ENCODE measurements at places on chromosomes 1 and 21.

- DNase-seq = peak; percentile 78
Observed at GRCh38 chr1:173122958-173123852, 72.5 kb upstream of the TNFSF18 start.

- DNase-seq = no peak
Observed at GRCh38 chr1:43005460-43006361, 47.0 kb upstream of the SLC2A1 start.

- no peak for DNase-seq
Observed at GRCh38 chr21:15062606-15062965, 2.2 kb downstream of the NRIP1 start.

GRCh38 chr1:164064501-164064900, 494.5 kb upstream of the PBX1 start:
- no peak for DNase-seq

DNA sequence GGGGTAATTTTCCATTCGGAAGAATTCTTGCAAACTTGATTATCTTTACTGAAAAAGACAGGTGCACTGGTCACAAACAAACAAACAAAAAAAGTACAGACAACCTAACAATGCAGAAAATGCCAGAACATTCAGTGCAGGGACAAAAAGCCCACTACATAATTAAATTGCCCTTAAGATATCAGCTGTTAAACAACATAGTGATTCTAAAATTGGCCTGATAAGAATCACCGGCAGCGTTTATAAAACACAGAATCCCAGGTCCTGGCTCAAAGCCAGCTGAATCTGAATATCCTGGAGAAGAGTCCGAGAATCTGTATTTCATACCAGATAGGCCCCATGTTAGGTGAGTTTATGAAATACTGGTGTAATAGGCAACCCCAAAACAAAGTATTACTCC, 6.1 kb downstream of the PLPP3 start:
- no peak for DNase-seq

- no peak for DNase-seq
Observed at GRCh38 chr1:86184426-86184825, 27.9 kb upstream of the COL24A1 start.

GRCh38 chr1:12697397-12697796, 18.5 kb upstream of the AADACL3 start:
- DNase-seq = no peak

DNA sequence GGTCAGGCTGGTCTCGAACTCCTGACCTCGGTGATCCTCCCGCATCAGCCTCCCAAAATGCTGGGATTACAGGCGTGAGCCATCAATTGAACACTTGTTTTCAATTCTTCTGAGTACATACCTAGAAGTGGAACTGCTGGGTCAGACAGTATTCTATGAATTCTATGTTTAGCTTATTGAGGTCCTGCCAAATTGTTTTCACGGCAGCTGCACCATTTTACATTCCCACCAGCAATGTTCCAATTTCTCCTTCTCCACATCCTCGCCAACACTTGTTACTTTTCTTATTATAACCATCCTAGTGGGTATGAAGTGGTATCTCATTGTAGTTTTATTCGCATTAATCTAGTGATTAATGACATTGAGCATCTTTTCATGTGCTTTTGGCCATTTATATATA, 49.9 kb downstream of the PTP4A2 start:
- DNase-seq = no peak

DNA sequence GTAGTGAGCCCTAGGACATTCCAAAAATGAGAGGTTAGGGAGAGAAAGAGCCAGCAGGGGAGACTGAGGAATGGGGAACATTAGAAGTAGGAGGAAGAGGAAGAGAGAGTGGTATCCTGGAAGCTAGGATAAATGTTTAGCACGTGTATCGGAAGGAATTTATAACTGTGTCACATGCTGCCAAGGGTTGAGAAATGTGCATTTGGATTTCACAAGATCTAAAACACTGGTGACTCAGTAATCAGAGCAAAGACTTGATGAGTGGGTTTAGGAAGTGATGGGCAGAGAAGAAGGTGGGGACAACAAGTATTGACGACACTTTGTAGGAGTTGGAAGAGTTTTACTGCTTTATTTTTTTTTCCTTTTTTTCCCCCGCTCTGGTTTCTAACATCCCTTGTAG, 193.9 kb downstream of the FMN2 start:
- no peak for DNase-seq

- DNase-seq = no peak
Observed at GRCh38 chr1:65991694-65992093, 199.0 kb downstream of the PDE4B start.

DNA sequence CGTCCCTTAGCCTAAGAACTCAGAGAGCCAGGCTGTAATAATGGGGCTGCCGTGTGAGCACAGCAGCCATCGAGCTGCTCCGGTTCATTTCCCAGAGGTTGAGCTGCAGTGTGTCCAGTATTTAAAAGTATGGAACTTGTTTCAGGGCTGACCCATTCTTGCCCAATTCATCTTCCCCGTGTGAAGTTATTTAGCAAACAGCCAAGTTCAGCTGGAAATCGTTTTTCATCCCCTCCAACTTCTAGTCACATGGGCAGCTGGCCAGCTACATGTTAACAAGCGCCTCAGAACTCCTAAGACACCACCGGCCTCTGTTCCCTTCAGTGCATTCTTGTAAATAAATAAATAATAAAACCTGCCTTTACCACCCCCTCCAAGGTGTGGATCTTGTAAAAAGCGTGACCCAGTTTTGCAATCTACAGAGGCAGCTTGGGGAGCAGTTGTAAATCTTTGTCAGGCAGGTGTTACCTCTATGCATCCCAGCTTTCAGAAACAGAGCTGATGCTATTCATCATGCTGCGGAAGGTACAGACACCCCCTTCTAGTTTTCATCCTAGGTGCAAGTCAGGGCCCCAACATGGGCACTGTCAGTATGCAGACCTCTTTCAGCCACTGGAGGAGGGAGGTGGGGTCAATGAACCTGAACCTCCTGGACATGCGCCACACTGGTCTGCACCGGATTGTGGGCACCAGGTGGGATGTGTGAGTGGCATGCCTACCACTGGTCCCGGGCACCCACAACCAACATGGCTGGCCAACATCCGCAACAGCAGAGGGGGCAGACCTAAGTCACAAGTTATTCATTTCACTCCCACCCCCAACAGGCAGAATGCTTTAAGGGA, 18.7 kb upstream of the KNCN start:
- no peak for DNase-seq

GRCh38 chr1:207336559-207337467, 15.3 kb downstream of the CD55 start:
- DNase-seq = no peak

GRCh38 chr1:14648896-14649855, 50.7 kb downstream of the KAZN start:
- no peak for DNase-seq

GRCh38 chr1:200720199-200720598, 18.5 kb upstream of the CAMSAP2 start:
- no peak for DNase-seq

GRCh38 chr1:159187647-159188374, 16.4 kb downstream of the CADM3 start:
- DNase-seq = no peak

DNA sequence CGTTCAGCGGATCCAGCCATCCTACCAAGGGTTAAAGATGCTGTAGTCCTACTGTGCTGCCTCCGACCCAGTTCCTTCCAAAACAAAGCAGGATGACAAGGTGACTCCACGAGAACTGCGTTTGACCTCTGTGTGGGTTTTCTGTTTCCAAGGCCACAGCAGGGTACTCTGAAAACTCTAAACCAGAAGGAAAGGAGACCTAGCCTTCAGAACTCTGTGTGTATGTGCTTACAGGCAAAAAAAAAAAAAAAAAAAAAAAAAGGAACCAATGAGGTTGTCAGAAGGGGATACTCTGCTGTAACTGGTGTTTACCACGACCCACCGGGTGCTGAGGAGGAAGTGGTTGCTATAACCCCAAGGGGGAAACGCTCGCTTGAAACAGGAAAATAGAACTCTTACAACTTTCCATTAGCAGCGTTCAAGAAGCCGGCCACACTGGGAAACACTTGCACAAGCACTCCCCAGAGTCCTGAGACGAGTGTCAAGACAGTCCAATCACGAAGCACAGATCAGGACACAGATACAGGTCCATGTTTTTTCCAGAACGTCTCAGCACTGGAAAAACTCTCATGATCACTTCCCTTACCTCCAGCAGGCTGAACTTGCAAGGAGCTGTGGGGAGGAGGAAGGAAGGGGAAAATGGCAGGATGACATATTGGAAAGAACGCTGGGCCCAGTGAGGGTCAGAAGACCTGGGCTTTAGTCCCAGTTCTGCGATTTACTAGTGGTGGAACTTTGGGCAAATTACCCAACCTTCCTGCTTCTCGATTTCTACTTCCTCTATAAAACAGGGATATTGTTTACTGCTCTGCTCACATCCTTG, 64.0 kb downstream of the ITPKB start:
- no peak for DNase-seq

DNA sequence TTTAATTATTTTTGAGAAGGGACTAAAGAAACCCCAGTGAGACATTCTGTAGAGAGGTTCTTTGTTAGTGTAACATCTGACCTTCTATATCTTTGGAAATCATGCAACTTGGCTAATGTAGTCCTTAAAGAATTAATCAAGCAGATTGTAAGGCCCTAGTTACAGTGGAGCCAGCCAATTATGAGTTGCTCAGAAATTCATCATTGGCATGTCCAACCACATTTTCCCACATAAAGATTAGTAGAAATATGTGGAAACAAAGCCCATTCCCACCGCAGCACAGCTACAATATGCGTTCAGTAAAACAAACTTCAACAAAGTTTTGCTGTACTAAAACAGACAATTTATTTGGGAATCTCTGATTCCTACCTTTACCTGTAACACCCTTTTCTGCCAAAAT, 27.8 kb downstream of the WNT2B start:
- no peak for DNase-seq

- DNase-seq = no peak
Observed at GRCh38 chr1:27360159-27361043, 6.4 kb downstream of the MAP3K6 start.

DNA sequence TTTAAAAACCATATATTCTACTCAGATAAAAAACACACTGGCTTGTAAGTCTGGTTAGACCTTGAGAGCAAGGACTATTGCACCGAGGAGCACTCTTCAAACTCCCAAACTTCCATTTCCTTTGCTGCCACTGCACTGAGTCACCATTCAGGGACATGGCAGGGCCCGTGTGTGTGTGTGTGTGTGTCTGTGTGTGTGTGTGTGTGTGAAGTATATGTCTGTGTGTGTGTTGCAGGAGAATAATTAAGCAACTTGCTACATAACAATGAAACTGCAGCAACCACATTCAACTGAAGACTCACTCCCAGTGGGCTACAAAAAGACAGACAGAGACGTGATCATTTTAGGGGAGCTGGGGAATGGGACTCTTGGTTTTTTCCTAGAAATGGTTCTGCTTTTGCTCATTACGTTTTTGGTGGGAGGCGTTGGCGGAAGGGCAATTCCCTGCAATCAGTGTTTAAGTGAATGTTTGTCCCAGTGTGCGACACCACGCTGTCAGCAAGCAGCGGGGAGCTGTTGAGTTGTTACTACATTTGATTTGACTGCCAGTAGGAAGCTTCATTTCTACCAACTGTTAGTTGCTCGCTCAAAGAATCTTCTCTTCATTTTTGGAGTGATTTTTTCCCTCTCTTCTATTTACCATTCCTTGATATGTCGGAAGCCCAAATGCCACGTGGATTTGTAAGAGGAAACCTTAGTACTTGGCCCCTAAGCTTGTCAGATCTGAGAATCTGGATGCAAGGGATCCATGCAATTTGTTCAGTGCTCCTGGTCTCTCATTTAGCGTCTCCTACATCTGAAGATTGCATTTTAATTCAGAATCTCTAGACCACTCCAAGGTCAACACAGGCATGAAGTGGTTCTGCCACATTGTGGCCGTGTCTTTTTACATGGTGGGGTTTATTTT, 36.1 kb downstream of the ESRRG start:
- DNase-seq = no peak

DNA sequence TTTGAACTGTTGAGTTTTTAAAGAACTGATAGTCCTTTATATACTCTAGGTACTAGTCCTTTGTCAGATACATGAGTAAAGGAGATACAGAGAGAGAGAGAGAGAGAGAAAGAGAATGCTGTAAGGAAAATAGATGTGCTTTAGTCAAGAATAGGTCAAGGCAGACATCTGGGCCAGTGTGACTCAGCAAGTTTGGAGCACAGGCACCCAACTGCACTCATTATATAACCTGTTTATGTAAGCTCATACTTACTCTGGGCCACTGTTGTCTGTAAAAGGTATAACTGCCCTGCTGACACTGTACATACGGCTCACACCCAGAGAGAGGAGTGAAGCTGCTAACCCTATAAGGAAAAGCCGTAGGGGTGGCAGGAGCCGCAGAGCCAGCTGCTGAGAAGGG, 32.2 kb upstream of the AKT3 start:
- no peak for DNase-seq

DNA sequence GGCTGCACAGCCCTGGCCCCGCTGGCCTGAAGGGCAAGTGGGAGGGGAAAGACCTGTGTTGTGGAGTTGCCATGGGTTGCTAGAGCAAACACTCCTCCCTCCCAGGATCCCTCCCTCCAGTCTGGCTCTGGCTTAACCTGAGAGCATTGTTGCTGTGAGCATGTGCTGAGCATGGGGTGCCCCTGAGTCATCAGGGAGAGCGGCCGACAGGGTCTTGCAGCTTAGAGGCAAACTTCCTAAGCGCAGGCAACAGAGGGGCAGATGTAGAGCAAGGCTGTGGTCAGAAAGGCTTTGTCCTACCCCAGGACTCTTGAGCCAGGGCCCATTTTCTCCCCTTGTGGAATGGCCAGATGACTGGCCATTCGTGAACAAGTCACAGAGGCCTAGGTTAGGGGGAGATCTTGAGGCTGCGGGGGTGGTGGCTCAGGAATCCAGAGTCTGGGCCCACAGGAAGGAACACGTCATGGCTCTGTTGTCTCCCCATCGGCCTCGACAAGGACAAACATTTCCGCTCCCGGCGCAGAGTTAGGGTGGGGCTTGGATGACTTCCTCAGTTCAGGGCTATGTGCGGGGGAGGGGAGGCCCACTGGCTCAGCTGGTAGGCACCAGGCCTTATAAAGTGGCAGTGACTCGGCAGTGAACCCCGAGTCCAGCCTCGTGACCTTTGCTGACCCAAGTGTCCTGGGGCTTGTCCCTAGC, 362 bp upstream of the DYNLT4 start:
- peak; percentile 97 for DNase-seq

DNA sequence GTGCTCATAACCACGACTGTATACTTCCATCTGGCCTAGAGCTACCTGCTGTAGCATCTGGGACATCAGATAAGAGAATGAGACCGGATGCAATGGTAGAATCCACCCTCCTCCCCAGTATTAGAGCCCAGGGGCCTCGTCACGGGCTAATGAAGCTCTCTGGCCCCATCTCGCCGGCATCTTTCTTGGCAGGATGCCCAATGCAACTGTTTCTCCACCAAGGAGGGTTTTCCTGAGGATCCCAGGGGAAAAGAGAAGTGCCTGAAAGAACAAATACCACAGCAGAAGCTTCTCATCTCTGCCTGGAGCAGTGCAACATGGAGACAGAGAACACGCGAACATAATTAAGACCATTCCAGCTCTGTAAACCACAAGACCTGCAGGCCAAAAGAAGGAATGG, 80.0 kb downstream of the VWA5B1 start:
- no peak for DNase-seq

Data from uterus (tissue), 4 donors.